ENCODE measurements at places on chromosomes 16 and 17. TPM values are rescaled to one million over a fixed set of nuclear protein-coding genes. Genes with fewer than 3 reads are reported as not detected.

The CD300A gene
- not detected for total RNA-seq

GRCh38 chr17:35006345-35006744 is 26.0 kb downstream of the LIG3 start:
- DNase-seq = no peak

GRCh38 chr16:13708347-13709120 is 211.4 kb upstream of the ERCC4 start:
- DNase-seq = no peak

- no peak for DNase-seq
Measured at GRCh38 chr17:59370593-59371299, 39.3 kb downstream of the YPEL2 start.

GRCh38 chr17:12591021-12591735 is 74.5 kb upstream of the MYOCD start:
- DNase-seq = peak; percentile 59

GRCh38 chr17:18968945-18969887 is 17.3 kb downstream of the SLC5A10 start:
- DNase-seq = no peak

- no peak for DNase-seq
Measured at GRCh38 chr17:6413065-6413464, 21.9 kb downstream of the AIPL1 start.

The TBC1D3E gene
- total RNA-seq = not detected

DNA sequence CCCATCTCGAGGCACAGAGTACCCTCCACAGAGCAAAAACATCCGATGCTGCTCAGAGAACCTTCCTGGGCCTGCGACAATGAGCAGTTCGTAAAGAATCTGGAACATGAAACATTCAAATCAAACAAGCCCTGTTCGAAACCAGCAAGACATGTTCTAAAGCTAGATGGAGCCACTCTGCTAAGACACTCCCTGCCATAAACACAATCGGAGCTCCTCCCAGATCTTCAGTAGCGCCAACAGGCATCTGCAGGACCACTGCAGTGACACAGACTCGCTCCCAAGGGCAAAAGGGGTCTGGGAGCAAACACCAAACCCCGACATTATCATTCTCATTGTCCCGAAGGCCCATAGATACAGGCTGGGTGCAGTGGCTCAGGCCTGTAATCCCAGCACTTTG is 108.7 kb downstream of the ZFHX3 start:
- peak; percentile 37 for DNase-seq

GRCh38 chr17:38341035-38341721 is 2.6 kb downstream of the GPR179 start:
- DNase-seq = peak; percentile 63
